ENCODE measurements at places on chromosomes 5 and 9. TPM values are rescaled to one million over a fixed set of nuclear protein-coding genes. Genes with fewer than 3 reads are reported as not detected.

GRCh38 chr9:130030651-130031127, 12.3 kb downstream of the FNBP1 start:
- no peak for DNase-seq

DNA sequence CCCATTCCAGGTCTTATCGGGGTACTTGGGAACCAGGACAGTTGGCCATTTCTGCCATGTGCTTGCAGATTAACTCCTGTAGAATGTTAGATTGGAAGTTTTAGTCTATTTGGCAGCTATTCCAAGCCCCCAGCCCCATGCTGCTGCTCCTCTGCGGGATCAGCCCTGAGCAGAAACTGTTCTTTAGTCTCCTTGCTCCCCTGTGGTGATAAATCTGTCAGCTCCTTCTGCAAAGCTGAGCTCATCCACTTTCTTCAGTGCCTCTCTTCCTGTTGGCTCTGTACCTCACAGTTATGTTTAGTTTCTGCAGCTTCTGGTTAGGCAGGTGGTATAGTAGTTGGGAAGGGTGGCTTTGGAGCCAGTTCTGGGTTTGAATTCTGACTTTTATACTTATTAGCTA, 170.4 kb downstream of the GRIA1 start:
- no peak for DNase-seq

GRCh38 chr9:73039271-73040263, 86.7 kb upstream of the ALDH1A1 start:
- no peak for DNase-seq

DNA sequence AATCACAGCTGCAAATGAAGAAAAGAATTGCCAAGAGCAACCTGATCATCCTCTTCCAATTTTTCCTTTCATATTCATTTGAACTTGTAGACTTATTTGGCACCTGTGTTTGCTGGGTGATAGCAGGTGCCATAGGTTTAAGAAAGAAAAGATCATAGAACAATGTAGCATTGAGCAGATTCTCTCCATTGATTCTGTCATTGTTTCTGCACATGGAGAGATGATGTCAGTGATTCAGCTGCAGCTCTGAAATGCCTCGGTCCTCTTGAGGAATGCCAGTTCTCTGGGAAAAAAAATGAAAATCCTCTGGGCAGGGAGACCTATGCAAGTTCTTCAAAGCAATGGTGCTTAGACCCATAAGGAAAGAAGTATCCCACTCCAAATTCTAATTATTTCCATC, 418.1 kb upstream of the KLF4 start:
- no peak for DNase-seq

- DNase-seq: no peak
These were observed 13.7 kb downstream of the ERMP1 start for GRCh38 chr9:5819174-5819573.

- no peak for DNase-seq
These were observed 61.2 kb downstream of the CMYA5 start for GRCh38 chr5:79750611-79751510.

DNA sequence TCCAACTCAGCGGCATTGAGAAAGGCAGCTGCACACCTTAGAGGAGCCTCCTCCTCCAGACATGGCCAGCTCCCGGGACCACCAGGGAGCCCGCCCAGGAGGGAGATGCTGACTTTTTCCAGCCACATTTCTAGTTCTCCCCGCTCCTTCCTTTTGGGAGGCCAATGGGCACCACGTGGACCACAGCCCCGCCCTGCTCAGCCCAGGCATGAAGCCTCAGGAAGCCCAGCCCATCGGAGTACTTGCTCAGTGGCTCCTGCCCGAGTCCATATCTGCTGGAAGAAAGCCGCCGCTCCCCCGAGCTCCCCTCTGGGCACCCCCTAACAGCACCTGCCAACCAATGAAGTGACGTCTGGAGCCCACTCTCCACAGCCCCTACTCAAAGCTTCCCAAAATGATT, 52.4 kb downstream of the SMIM23 start:
- DNase-seq: no peak

- no peak for DNase-seq
These were observed 5.5 kb upstream of the PSAT1 start for GRCh38 chr9:78291240-78291925.

GRCh38 chr5:105506692-105507277, 1944.2 kb upstream of the NUDT12 start:
- no peak for DNase-seq

DNA sequence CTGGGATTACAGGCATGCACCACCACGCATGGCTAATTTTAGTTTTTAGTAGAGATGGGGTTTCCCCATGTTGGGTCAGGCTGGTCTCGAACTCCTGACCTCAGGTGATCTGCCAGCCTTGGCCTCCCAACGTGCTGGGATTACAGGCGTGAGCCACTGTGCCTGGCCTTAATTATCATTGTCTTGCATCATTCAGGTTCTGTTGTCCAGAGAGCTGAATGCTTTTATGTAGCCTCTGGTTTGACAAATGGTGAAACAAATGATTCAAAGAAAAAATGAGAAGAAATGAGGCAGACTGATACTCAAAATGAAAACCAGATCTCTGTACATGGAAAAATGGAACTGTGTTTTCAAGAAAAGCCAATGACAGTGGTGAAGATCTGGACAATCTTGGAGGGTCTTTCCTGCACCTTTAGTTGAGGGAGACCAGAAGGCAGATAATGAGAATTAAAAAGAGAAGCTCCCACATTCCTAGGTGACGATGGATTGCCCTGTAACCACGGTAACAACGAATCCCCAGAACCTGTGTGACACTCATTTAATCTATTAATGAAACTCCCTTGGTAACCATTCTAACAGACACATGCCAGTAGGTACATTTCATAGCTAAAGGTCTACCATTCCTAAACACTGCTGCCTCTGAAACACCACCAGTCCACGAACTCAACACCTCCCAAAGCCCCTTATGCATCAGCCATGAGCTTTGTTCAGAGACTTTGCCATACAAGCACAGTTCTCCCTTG, 1.6 kb downstream of the TEX48 start:
- DNase-seq: no peak

IRX1 gene
- total RNA-seq: 0.81 TPM

GPX3 gene
- total RNA-seq: 0.54 TPM

GTF2H2 gene
- total RNA-seq: 5.4 TPM

TMEM215 gene
- total RNA-seq: not detected

FGF1 gene
- not detected for total RNA-seq

INSL6 gene
- not detected for total RNA-seq

MLANA gene
- not detected for total RNA-seq

DBH gene
- not detected for total RNA-seq

Measured in hematopoietic multipotent progenitor cell (in vitro differentiated cells).